ENCODE measurements at places on chromosomes 6 and 20.

- DNase-seq = no peak
Measured at GRCh38 chr6:36875250-36875633, 639 bp upstream of the PPIL1 start.

DNA sequence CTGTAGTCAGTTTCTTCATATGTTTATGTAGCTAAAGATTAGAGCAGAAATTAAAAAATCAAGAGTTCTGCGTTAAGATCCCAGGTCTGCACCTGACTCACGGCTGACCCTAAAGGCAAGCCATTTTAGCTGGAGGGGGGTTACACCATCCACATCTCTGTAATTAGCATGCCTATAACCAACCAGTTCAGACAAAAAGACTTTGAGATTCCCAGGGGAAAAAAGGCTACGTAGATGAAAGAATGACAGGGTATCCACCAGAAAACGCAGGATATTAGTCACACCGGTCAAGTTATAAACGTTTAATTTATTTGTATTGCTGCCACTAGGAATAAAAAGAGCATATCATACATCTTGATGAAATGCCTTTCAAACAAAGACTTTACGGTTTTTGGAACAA lies 299.1 kb downstream of the FOXC1 start:
- no peak for DNase-seq

GRCh38 chr20:12331236-12331635 lies 413.5 kb downstream of the BTBD3 start:
- no peak for DNase-seq

DNA sequence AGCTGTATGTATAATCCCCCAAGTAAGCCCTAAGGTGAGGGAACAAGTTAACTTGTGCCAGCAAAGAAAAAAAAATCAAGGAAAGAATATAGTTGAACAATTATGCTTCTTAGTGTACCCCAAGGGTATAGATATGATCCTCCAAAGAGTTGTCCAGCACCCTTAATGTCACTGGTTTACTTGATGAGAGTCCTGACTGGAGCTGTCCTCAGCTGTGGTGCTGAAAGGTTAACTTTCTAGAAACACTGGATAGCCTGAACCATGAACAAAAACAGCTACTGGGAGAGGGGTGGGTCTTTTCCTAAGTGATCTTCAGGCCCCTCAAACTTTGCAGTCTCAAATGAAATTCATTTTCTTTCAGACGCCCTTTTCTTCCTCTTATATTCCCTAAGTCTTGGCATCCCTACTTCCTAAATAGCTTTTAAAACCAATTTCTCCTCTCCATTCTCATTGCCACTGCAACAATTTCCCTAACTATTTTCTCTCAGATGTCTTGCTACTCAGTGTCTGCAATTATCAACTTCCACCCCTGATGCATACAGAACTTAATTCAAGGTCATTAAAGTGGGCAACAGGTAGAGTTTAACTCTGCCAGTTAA lies 83.5 kb upstream of the PROKR2 start:
- peak; percentile 42 for DNase-seq

DNA sequence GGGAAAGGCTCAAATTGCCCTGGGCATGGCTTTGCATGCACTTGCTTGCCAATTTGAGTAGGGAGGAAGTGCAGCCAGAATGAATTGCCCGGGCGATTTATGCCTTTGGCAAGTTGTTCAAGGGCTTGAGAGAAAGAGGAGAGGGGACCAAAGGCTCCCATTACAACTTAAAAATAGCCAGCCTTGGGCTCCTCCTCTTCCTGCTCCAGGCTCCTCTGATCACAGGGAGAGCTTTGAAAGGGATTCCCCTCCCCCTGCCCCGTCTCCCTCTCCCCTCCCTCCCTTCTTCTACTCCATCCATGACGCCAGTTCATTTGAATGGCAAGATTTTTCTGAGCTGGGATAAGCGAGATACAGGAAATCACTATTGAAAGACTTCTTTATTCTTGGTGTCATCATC lies 304.9 kb upstream of the JAG1 start:
- DNase-seq = no peak

Measured in Kasumi-1 (cell line).